ENCODE measurements at places on chromosomes 5 and 9. TPM values are rescaled to one million over a fixed set of nuclear protein-coding genes. Genes with fewer than 3 reads are reported as not detected.

Gene PLAC8L1
- polyA plus RNA-seq: 2.0 TPM

Gene PCDHAC2
- polyA plus RNA-seq: 1.8 TPM

Gene BHMT2
- 1.1 TPM for polyA plus RNA-seq

Gene DAB2
- 6.4 TPM for polyA plus RNA-seq

Gene SLC35A4
- 17.7 TPM for polyA plus RNA-seq

Gene CCL27
- not detected for polyA plus RNA-seq

Gene ANKRD33B
- 2.7 TPM for polyA plus RNA-seq

Gene SPIN1
- polyA plus RNA-seq: 48.6 TPM

Gene S100Z
- polyA plus RNA-seq: not detected

Gene C5orf46
- polyA plus RNA-seq: 0.42 TPM

Gene TAF11L14
- not detected for polyA plus RNA-seq

Gene CYLC2
- polyA plus RNA-seq: not detected

Gene KCNN2
- 12.9 TPM for polyA plus RNA-seq

Gene SCGB3A2
- polyA plus RNA-seq: 256 TPM

Gene NSG2
- 0.16 TPM for polyA plus RNA-seq

DNA sequence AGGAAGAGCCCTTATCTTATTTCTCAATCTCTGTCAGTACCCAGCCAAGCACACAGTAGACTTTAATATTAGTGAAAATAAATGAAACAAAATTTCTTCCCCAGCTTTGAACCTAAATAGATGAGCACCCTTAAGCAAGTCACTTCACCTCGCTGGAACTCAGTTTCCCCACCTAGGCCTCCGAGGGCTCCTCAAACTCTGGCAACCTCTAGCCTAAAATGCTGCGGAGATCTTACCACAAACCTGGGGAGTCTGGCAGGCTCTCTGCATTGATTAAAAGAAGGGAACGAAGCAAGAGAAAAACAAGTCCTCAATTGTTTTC lies 326 bp downstream of the RIGI start:
- no peak for DNase-seq

DNA sequence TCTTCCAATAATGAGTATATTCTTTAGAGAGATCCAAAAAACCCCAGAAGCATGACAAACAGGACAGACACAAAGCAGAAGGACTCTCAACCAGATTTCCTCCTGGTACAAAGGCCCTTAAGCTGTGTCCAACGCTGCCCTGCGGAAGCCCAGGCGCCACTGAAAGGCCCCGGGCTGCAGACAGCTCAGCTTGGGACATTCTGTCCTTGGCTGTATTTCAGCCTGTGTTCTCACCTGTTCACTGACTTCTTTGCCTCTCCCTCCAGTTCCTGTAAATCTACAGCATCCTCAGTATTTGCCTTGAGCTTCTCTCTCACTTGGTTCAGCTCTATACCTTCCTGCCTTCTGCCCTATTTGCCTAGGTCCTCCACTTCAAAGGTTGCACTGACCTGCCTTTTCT lies 96.5 kb downstream of the SH3TC2 start:
- DNase-seq: no peak

DNA sequence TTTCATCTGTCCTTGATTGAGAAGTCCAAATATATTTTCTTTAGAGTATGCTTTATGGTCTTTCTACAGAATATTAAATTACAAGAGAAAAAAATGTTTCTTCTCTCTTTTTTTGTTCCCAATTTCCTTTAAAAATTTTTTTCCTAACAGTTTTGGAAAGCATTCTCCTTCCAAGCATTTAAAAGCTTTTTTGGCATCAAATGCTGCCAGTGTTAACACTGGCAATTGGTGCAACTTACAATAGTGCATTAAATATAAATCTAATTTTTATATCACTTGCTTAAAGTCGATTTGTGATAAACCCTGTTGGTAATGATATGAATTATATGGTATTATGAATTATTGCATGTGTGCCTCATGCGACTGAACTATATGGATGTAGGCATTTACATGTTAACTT lies 165.9 kb upstream of the ELL2 start:
- DNase-seq: no peak

- DNase-seq: no peak
These were observed 53.1 kb downstream of the NXNL2 start for GRCh38 chr9:88587885-88588649.

- DNase-seq: no peak
These were observed 2.8 kb downstream of the MCCC2 start for GRCh38 chr5:71589903-71590302.

DNA sequence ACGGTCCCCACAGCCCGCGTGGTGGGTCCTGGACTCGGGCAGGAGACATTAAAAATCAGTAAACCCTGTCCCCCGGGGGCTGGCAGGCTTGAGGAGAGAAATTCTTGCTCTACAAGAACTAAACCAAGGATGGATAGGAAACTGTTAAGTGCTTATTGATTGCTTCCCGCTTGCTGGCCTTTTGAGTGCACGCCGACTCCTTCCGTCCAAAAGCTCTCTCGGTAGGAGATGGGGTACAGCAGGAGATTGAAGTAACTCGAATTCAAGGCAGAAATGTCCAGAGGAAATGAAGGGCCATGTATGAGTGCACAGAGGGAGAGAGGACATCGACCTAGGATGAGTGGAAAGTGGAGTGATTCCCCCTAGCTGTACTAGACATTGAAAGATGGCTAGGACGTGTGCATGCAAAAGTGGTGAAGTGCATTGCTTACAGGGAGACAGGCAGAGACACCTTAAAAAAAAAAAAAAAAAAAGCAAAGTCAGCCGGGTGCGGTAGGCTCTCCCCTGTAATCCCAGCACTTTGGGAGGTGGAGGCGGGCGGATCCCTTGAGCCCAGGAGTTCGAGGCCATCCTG lies 923 bp downstream of the RECK start:
- DNase-seq: peak; percentile 10

GRCh38 chr5:75342836-75343235 lies 5.8 kb downstream of the HMGCR start:
- no peak for DNase-seq

- no peak for DNase-seq
These were observed 4.5 kb downstream of the MAMDC4 start for GRCh38 chr9:136856541-136857141.

DNA sequence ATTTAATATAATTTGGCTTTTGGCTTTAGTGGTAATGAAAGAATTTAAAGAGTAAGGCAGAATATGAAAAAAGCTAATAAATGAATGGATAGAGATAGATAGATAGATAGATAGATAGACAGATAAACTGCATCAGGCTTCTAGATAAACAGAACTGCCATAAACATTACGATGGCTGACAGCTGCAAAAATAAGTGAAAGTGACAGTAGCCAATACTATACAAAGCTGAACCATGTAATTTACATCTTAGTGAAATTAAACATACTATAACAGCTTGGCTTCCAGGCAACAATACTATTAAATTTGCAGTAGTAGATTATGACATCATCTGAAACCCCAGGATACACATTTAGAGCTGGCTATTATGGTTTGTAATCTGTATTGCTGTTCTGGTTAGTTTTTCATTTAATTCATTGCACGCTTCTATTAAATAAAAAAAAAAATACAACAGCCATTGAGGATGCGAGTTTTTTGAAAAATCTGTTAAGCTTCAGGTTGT lies 1354.8 kb downstream of the PTPRD start:
- DNase-seq: no peak

DNA sequence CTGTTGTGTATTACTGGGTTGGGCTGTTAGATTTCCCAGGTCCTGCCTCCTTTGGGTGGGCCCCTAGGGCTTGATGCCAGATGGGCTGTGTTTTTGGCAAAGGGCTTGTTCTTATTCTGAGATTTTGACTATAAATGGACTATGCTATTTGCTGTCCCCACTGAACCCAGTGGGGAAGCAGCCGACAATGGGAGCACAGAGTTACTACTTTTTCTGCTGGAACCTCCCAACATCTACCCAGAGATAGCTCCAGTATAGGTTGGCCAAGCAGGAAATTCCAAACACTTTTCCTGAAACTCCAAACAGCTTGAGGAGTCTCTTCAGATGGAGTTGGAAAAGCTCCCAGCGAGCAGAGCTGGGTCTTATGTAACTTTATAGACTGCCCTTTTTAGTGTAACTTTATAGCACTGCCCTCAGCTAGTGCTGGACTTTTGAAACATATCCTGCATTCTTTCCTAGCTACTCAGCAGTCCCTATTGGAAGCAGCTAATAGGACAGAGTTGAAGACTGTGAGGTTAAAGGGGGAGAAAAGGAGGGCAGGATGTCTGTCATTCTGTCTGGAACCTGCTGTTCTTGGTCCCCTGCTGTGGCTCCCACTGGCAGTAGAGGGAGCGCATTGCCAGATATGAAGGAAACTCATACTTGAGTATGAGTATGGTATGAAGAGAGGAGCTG lies 21.0 kb downstream of the RUSC2 start:
- DNase-seq: no peak

- peak; percentile 68 for DNase-seq
These were observed 115.0 kb downstream of the CETN3 start for GRCh38 chr5:90294604-90295003.

DNA sequence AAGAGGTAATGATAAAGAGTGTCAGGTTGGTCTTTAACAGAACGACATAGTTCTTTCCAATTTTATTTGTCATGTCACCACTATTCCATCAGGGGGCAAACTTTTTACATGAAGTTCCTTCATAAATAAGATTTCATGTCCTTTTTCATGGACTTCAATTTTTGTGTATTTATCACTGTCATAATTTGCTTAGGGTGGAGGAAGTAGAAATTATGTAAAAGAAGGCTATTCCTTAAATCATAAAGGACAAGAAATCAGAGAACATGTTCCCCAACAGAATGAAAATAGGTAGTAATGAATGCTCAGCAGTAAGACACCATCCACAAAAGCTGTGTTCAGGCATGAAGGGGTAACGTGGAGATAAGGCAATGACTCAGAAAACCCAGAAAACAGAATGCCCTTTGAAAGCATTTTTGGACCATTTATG lies 72.7 kb downstream of the ZFAND5 start:
- DNase-seq: peak; percentile 59

DNA sequence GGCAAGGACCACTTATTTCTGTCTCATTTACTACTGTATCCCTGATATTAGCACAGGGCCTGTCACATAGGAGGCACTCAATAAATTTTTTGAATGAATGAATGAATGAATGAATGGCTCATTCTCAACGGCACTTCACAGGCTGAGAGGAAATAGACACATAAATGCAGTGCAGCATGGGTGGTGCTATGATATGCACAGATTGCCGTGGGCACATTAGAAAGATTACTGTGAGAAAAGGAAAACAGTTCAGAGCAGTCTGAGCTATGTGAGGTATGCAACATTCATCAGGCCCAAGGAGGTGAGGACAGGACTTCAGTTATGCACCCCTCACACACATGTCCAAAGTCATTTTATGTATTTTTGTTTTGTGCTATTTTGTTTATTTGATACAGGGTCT lies 6.4 kb upstream of the NOL6 start:
- DNase-seq: no peak

DNA sequence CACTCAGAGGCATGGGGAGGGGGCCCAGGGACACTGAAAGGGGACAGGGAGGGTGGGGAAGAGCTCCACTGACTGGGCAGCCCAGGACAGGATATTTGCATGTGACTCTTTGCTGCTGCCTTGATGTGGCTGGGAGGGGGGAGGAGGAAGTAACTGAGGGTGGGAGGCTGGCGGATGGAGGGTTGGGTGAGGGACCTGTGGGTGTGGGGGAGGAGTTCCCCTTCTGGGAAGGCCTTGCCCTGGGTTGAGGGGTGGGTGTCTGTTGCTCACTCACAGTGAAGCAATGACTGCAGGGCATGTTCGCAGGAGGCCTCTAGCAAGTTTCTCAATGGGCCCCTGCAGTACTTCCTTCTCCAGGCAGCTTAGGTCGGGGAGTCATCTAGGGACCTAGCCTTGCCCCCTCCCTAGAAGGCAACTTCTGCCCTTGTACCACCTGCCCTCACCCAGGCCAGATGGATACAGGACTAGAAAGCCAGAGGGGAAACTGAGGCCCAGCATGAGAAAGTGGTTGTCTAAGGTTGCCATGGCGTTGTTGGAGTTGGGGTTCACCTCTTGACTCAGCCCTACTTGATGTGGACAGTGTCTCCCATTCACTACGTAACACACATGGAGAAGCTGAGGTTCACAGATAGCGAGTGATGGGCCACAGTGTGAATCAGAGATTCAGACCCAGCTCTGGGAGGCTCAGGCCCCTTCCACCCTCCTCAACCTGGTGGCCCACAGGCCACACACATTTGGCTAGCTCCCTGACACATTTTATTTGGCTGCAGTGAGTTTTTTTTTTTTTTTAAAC lies 3.0 kb downstream of the GRK6 start:
- DNase-seq: no peak

DNA sequence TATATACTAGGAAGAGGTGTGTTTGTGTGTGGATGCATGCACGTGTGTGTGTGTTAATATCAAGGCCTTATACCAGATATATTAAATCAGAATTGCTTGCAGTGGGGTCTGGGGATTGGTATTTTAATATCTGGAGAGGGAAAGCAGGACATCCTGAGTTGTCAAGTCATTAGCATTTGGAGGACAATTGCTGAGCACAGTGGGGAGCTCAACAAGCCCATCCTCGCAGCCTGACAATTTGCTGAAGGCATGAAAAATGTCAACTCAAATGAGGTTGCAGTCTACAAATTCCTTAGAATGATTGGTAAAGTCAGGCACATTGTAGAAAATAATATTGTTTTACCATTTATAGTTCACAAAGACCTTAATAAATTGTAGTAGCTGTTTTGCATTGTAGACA lies 627.4 kb downstream of the LRRC70 start:
- peak; percentile 12 for DNase-seq

GRCh38 chr5:30572279-30572678 lies 621.2 kb upstream of the CDH6 start:
- peak; percentile 12 for DNase-seq

Measured in GM23338 (cell line).